ENCODE measurements at places on chromosomes 13 and 19.

DNA sequence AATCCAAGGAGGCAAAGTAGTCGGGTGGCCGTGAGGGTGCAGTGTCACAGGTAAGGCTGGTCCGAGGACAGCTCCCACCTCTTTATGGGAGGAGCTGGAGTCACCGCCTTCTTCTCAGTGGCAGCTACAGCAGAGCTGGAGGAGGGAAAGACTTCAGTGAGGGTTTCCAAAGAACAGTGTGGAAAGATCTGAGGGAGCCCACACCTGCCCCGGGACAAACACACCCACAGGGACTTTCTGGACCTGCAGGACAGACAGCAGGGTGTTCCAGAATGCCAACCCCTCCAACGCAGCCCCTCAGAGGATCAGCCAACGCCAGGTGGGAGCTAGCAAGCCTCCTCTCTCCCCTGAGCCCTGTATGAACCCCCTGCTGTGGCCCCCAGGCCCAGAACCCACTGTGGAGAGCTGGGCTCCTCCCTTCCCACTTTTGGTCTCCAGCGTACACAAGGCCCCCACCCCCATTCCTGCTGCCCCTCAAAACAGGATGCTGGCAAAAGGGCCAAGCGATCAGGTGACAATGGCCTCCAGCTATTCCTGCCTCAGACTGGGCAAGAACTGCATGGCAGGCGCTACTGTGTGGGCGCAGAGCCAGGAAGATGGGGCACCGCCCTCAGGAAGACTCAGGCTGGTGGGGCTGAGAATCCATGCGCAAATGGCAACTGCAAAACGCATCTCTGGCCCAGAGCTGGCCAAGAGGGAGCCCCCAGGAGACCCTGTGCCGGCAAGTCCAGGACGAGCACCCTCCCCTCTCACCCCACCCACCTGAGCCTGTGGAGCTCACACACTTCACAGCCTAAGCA is 3.5 kb upstream of the CD320 start:
- no peak for DNase-seq

DNA sequence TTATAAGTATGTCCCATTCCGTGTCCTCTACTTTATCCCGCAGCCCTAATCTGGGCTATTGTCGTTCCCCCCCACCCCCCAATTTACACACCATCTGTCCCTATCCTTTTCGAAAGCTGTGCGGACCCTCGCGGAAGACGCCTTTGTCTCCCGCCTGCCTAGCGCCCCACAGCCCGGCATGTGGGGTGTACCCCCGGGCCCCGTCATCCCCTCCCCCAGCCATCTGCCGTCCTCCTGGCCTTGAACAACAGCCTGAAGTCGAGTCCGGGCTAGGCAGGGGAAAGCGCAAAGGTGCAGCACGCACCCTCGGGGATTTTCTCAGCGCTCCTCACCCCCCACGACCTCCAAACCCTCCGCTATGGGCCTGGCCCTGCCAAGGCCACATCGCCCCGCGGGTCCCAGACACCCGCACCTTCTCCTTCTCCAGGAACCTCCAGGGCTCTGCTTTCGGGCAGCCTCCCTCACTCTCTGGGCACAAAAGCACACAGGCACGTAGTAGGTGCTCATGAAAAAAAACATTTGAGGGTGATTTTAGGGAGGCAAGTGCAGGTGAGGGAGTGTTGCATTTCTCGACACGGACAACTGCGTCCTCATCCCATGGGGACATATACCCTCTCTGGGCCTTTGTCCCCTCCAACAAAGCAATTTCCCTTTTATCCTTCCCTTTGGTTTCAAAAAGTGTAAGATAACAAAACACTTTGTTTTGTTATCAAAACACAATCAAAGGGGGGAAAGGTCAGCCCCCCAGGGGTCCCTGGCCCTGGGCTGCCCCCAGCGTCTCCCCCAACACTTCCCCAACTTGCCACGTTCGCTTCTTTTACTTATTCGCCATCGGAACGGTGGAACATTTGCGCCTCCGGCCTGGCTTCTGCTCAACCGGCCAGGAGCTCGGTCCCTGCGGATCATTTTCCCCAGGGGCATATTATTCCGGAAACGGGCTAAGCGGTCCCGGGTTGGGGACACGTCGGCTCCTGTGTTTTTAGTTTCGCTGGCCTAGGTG is 16.4 kb downstream of the CCDC124 start:
- DNase-seq = no peak

- DNase-seq = no peak
Observed at GRCh38 chr13:80329250-80329649, 11.7 kb downstream of the SPRY2 start.

DNA sequence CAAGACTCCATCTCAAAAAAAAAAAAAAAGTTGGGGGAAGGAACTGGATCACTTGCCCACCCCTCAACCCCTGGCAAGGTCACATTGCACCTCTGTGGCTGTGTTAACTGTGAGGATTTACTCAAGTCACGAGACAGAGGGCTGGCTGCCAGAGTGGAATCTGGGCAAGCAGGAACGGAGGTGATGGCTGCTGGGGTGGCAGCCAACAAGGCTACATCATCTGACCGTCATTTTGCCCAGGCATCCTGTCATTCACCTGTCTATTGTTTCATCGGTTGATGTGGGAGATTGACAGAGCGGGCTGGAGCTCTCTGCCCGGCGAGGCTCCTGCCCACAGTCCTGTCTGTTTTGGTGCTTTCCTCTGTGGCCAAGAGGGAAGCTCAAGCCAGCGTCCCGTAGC is 75.7 kb downstream of the DPF1 start:
- DNase-seq = no peak

DNA sequence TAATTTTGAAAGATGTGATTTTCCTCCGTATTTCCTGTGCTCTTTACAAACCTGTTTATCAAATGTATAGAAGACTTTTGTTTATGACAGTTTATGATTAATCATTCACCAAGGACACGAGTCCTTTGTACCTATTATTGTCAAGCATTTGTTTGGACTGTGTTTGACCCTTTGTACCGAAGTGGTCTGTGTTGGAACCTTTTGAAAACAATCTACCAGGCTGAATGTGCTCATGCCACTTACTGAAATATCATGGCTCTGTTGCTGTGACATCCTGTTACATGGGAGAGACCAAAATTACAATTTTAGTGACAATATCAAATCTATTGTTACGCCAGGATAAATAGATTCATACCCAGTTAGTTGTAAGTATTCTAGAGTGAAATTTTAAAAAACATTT is 193.6 kb downstream of the IRS2 start:
- DNase-seq = no peak

- DNase-seq = no peak
Observed at GRCh38 chr13:98022210-98022609, 68.7 kb downstream of the IPO5 start.

- no peak for DNase-seq
Observed at GRCh38 chr13:91184244-91184926, 163.1 kb upstream of the MIR17HG start.

GRCh38 chr19:31512181-31512970 is 163.1 kb upstream of the TSHZ3 start:
- no peak for DNase-seq

DNA sequence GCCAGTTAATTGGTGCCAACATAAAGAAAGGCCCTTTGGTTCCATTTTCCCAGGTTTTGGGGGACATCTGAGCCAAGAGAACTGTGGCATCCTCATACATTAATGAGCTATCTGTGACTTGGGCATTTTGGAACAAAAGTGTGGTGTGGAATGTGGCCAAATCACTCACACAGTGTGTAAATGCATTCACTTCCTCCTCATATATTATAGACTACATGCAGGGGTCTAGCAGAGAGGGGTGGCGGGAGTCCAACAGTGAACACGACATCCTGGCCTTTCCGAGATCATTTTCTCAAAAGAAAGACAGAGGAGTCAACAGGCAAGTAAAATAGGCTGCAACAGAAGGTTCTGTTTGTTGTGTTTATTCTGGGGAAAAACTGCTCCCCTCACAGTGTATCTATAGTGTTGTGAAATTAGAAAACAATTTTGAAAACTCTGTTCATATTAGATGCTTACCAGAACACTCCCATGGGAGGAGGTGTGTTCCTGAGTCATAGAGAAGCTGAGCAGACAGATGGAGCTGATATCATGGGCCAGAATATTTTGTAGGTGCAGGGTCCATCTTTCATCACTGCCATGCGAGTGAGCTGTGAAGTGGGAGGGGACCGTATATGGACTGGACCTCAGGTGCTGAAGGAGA is 36.9 kb downstream of the PABPC3 start:
- no peak for DNase-seq

DNA sequence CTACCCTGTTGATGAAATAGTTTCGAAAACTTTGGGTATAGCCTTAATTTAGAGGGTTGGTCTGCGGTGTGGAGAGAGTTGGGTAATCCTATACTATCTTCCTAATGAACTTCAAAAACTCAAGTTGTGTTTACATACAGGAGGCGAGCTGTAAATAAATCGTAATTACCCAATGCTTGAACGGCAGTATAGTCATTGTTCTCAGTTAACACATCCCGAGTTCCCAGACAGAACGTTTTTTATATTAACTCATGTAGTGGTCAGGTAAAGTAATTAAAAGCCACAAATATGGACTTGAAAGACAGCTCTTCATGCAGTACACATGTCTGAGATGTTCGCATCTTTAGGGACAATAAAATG is 1.5 kb downstream of the PDS5B start:
- DNase-seq = no peak

DNA sequence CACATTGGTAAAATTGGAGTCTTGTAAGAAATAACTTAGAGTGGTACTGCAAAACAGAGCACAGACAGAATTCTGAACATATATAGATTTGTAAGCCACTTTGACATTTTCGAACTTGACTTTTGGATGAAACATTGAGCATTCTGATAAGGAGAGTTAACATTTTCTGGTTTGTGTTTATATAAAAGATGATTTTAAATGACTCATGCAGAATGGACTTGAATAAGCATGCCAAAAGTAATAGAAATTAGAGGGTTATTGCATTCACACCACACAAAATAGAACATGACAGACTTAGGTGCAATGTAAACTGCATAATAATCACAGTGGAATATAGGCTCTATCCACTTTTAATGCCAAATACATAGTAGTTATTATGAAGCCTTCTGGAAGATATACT is 507.0 kb downstream of the DACH1 start:
- DNase-seq = no peak

DNA sequence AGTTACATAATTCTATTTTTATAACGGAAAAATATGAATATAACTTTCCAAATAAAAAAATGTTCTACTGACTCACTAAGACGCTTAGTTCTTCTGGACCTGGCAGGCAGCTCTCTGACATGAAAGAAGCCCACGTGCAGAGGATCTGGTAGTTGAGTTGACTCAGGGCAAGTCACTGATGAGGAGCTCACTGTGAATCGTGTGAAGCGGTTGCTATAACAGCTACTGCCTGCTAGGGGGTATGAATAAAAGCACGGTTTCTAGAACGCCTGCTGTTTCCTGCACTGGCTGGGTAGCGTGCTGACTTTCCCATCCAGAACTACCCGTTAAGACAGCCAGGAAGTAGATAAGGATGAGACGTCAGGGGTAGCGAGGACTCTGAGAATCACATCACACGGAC is 54.7 kb upstream of the WASF3 start:
- no peak for DNase-seq

DNA sequence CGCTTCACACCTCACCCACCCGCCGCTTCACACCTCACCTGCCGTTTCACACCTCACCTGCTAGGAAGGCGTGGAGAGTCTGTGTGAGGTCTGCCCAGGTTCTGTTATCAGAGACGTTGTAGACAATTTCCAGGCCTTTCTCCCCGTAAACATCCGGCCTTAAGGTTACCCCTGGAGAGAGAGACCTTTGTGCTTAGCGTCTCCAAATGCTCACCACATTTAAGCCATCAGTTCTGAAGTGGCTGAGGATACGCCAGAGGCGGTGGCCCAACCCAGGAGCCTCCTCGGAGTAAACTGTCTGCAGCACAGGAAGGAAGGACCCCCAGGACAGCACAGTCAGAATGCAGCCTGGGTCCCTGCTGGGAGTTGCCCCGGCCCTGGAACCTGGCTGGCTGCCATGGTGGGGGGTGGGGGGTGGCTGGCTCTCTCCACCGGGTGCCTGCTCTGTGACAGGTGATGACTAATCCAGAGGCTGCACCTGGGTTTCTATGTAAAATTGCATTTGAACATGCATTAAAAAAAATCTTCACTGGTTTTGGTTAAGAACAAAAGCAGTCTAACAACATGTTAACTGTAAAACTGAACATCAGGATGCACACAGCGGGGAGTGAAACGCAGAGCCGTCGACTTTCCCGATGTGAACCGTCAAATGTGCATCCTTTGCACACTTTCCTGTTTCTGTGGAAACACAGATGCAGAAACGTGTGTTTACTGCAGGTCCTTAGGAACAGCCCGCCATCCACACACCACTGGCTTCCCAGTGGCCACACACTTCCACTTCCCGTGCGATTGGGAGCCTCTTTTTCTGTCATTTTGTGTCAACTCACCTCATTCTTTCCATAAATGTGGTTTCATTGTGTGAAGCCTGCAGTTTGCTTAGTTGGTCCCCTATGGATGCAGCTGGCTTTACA is 4.5 kb downstream of the ATP4B start:
- no peak for DNase-seq

DNA sequence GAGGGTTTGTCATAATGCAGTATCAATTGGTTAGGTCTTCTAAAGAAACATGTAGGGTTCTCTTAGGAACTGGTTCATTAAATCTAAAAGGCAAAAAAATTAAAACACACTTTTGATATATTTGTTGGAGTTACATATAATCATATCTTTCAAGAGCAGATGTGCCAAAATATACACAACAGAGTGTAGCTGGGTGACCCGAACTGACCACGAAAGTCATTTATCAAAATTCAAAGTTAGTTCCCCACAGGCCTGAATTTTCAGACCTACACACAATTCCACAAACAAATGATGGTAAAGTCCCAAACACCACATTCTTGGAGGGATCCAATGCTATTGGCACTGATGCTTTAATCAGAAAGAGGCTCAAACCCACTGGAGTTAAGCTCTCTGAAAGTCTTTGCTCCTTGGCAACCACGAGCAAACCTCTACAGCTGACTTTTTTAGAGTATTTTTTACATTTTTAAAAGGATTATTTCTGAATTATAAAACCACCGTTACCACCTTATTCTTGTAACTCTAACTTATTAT is 50.9 kb downstream of the IRS2 start:
- DNase-seq = no peak

DNA sequence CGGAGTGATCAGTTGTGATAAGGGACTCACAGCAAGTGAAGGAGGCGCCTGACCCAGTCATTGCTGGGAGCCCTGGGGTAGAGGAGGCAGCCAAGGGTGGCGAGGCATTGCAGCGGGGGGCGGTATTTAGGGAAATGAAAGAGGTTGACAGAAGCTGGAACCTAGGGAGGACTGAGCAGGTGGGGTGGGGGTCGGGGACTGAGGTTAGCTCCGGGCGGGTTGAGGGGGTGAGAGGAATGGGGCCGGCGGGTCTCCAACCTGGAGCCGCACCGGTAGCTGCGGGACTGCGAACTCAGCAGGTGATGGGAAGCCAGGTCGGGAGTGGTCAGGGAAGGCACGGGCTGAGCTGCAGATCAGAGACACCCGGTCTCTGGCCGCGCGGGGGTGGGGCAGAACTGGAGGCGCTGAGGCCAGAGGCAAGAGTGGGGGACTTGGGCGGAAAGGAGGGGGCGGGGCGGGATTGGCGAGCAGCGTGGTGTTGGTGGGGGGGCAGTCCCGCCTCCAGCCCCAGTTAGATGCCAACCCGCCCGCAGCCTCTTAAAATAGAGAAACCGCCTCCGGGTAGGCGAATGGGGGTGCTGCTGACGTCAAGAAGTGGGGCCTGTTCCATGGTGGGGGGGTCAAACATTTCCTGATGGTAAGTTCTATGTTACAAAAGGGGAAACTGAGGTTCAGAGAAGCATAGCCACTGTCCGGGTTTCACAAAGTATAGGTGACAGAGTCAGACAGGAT is 1.5 kb downstream of the MAST3 start:
- no peak for DNase-seq

- DNase-seq = no peak
Observed at GRCh38 chr13:64471916-64472315, 2758.2 kb downstream of the PCDH9 start.
